Activated naive CD4-positive, alpha-beta T cell treated with anti-CD3 and anti-CD28 coated beads, Interleukin-2, amount 50 U/mL, for 72 hours (primary cell): ENCODE measurements at places on chromosomes 3 and 15.

DNA sequence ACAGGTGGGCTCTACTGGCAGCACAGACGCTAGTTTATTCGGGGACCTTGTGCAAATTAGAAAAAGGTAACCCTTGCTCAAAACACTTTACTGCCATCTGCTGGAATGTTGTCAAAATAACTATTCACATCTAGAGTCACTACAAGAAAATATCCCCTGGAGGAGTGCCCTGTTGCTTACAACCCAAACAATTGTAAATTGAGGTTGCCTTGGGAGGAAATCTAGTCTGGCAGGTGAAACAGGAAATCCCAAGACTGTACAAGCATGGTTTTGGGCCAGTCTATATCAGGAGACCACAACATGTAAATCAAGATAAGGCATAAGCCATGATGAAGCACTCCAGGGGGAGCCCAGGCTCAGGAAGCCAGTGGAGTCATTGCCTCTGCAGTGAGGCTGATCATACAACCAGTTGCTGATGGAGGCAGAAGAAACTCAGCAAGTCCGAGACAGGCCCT, 136.8 kb upstream of the ACP3 start:
- DNase-seq: no peak

GRCh38 chr3:114942773-114943172, 204.3 kb downstream of the ZBTB20 start:
- no peak for DNase-seq

- DNase-seq: no peak
These were observed 16.8 kb downstream of the CACNA1D start for GRCh38 chr3:53511246-53511645.

DNA sequence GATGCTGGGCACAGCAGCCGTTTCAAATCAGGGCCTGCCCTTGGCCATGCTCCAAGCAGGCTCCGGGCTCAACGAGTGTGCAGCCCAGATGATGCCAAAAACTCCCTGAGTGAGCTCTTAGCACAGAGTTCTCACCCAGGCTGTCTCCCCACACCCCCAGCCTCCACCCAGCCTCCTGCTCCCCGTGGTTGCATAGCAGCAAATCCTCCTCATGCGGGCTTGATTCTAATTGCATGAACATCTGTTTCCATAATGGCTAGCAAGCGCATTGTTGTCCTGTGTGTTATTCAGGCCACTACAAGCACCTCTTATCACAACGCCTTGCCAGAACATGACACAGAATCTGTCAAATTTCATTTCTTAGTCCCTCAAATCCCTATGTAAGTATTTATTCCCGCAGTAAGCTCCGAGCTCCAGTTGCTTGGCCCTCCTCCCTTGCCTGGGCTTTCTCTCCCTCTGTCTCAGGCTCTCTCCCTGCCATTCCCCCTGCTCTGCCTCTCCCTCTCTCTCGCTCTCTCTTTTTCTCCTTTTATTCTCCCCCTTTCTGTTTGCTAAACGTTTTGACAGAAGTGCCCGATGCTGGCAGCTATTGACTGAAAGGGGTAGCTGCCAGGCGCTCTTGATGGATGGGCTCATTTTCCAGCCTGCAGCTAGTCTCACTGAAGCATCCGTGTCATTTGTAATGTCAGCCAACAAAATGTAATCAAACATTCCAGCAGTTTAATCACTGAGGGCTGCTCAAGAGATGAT, 306.5 kb downstream of the IL20RB start:
- no peak for DNase-seq

GRCh38 chr3:134255404-134255803, 4.7 kb upstream of the RYK start:
- no peak for DNase-seq

- no peak for DNase-seq
These were observed 2.5 kb upstream of the HTR3C start for GRCh38 chr3:184050217-184050847.

DNA sequence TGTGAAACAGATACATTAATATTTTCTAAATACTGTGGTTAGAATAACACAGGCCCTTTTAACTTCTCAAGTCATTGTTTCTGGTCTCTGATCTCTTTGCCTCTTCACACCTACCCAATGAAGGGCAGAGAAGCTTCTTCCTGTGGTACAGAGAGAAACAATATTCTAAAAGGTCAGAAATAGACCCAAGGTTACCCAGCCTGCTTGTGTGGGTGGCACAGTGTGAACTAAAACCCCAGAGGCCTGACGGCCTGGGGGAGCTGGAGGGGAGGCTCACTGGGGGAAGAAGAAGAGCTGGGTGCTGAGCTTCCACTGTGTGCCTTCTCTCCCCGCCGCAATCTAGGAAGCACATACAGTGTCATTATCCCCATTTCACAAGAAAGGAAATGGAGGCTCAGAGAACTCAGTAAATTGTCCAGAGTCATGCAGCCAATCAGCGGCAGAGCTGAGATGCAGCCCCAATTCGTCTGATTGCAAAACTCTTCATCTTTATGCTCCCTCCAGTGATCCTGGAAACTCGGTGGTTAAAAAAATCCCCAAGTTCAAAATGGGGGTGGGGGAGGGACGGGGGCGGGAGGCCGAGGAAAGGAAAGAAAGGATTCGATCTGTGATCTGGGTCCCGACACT, 64.1 kb upstream of the HEG1 start:
- no peak for DNase-seq
